ENCODE measurements at places on chromosomes 7 and 10.

- DNase-seq, result no peak
Observed at GRCh38 chr7:112080978-112081377, 125.2 kb downstream of the DOCK4 start.

- DNase-seq, result no peak
Observed at GRCh38 chr7:46283852-46284251, 362.8 kb upstream of the IGFBP3 start.

DNA sequence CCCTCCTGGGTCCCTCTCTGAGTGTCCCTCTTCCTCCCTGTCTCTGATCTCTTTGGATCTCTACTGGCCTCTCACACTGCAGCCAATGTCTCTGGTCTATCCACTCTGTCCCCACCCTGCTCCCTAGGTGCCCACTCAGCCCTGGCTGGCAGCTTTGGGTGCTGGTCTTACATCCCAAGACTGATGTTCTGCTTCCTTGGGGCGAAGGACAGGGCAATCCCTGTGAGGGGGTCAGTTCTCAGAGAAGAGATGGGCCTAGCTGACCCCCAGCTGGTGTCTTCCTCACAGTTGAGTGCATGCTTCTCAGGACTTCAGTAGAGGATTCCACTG is 51.7 kb upstream of the CAMK2B start:
- no peak for DNase-seq

- no peak for DNase-seq
Observed at GRCh38 chr10:52453501-52453900, 139.4 kb downstream of the DKK1 start.

DNA sequence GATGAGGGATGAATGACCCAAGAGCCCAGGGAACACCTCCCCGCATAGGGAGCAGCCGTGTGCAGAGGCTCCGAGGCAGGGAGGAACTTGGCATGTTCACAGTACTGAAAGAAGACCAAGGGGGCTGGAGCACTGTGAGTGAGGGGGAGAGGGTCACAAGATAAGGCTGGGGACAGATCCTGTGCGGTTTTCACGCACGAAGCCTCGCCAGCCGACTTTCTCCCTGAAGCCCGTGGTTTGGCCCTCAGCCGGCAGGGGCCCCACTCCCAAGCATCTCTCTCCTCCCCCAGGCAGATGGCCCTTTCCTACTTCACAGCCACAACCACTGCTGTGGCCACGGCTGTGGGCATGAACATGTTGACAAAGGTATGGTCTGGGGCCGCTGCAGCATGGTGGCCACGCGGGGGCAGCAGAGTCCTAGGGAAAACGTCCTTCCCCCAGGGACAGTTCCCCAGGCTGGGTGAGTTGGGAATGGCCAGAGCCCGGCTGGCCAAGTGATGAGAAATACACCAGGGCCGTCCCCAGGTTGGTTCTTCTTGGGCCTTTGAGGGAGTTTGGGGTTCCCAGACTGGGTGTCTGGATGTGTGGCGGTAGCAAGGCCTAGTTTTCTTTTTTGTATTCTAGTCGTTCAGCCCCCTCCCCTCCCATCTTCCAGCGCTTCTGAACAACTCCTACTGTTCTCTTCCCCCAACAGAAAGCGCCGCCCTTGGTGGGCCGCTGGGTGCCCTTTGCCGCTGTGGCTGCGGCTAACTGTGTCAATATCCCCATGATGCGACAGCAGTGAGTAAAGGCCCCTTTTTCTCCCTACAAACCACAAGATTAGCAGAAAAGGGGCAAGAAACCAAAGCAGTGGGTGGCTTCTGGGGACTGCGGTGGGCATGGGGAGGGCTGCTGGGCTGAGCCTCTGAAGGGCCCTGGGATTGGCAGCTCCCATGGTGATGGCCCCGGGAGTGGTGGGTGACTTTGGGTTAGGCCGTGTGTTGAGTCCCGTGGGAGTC is 14.4 kb upstream of the WBP1L start:
- peak; percentile 43 for DNase-seq

- no peak for DNase-seq
Observed at GRCh38 chr10:16765509-16766375, 51.5 kb downstream of the RSU1 start.

- no peak for DNase-seq
Observed at GRCh38 chr7:113548137-113548536, 370.7 kb downstream of the PPP1R3A start.

- no peak for DNase-seq
Observed at GRCh38 chr10:70494536-70494935, 16.0 kb downstream of the PALD1 start.

- DNase-seq, result no peak
Observed at GRCh38 chr10:3471472-3471871, 298.9 kb upstream of the PITRM1 start.

DNA sequence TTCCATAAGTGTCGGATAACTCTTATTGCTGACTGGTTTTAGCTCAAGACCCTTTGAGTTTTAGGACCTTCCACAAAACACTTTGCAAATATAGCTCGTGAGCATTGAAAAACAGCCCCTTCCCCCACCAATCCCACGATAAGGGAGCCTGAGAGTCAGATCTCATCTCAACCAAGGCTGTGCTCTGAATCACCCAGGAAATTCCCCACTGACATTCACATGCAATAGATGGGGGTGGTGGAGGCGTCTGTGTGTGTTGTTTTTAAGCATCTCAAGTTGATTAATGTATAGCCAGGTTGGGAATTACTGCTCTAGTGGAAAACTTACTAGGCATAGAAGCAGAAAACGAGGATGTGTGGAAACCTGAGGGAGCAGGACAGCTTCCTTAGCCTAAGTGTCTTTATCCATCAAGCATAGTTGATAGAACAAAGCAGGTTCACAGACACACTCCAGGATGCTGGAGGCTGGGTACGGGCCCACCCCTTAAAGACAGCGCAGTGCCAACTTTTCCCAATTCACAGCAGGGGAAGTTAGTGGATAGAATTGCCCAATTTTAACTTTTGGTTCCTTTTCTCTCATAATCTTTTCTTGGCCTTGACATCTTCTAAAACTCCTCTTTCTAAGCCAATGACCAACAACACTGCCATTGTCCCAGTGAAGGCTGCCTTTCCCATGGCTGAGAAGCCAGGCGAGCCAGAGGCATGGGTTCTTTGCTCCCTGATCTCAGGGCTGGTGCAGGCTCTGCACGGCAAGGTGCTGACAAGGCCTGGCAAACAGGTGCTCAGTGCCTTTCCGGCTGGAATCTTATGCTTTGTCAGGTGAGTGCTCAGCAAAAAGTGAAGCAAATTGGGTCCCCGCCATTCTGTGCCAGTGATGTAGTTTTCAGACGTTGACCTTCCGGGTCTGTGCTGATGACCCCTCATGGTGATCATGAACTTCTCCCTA is 98.5 kb upstream of the INSIG1 start:
- no peak for DNase-seq

GRCh38 chr7:156906200-156906649 is 13.2 kb upstream of the LMBR1 start:
- no peak for DNase-seq
